ENCODE measurements at places on chromosomes 6 and 20.

DNA sequence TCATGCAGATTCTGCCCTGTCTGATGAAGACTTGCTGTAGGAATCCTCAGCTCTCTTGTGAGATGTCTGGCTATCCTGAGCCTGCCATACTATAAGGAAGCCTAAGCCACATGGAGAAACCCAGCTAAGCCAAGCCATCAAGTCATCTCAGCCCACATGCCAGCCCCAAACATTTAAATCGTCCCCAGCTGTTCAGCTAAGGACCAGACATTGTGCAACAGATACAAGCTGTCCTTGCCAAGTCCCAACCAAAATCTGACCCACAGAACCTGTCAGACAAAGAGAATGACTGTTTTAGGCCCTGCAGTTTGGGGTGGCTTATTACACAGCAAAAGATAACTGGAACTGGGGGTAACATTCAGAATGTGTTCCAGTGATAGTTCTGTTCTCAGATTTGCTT lies 36.8 kb upstream of the FOXC1 start:
- DNase-seq, result no peak

DNA sequence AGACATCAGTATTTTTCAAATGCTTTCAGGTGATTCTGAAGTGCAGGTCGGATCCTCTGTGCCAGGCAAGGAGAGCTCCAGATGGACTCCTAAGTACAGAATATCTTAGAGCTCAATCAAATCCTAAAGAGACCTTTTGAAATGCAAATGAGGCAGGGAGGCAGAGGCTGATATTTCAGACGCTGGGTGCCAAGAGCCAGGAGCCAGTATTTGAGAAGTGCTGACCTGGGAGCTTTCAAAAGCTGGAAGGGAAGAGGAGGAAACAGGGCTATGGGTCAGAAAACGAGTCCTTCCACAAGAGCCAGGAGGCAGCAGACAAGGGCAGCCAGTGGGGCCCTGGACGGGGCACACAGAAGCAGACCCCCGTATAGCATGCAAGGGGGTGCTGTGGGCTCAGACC lies 46.1 kb upstream of the DSN1 start:
- DNase-seq, result no peak

GRCh38 chr20:10509376-10509775 lies 74.3 kb downstream of the SLX4IP start:
- DNase-seq, result no peak

- DNase-seq, result no peak
These were observed 162.9 kb upstream of the SASH1 start for GRCh38 chr6:148179786-148180185.

GRCh38 chr20:56411759-56412472 lies at the start of gene CASS4:
Gene CASS4, plus strand, starts transcription at chr20:56412260. Its CDS starts 199 bp downstream, at chr20:56412459.
- no peak for DNase-seq

GRCh38 chr6:163994566-163994965 lies 580.0 kb downstream of the QKI start:
- no peak for DNase-seq

DNA sequence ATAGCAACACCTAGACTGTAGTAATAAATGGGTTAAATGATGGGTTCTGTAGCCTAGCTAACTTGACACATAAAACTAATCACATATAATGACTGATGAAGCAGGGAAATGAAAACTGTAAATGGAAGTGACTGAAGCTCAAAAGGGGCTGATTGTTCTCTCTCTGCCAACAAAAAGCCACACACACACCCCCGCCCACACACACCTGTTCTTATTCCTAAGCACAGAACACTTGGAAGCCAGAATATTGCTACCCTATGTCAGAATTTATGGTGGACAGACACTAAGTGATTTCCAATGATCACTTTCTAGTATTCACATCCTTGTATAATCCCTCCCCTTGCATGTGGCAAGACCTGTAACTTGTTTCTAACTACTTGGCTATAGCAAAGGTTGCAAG lies 603.5 kb downstream of the UTRN start:
- no peak for DNase-seq

DNA sequence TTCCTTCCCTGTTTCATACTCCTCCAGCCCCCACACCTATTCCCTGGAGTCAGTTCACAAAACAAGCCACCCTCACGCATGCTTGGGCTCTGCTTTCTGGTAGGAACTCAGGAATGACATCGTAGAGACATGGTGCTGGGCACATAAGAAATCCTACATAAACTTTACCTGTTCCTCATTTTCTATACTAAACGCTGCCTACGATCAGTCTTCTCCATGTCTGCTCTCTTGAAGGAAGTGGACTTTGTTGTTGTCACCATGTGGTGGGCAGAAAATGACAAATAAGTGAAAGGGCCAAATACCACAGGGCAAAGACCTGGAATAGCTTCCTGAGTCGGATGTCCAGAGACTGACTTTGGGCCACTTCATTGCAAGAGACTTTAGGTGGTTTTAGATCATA lies 10.1 kb downstream of the MYLK4 start:
- DNase-seq, result no peak

DNA sequence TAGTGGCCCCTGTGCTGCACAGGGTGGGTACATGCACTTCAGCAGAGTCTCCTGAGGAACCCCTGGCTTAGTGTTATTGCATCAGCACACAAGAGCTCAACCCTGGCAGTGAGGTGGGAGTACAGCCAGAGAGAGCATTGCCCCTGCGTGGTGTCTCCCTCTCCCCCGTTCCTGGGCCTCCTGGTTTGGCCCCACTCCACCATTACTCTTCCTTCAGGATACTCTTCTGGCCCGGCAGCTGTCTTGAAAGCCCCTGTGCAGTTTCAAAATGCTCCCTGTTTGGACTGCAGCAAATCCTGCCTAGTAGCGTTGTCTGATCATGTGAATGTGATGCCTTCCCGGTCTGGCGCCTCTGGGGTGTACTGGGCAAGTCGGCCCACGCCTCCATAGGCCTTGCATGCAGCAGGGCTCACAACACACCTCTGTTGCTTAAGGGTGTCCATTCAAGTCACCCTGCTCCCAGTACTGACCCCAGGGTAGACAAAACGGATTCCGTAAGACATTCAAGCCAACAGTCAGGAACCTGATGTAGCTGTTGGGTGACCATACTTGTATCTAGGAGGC lies 32.1 kb downstream of the TXNDC5 start:
- no peak for DNase-seq

GRCh38 chr6:125974214-125974866 lies 12.0 kb upstream of the TRMT11 start:
- DNase-seq, result no peak

DNA sequence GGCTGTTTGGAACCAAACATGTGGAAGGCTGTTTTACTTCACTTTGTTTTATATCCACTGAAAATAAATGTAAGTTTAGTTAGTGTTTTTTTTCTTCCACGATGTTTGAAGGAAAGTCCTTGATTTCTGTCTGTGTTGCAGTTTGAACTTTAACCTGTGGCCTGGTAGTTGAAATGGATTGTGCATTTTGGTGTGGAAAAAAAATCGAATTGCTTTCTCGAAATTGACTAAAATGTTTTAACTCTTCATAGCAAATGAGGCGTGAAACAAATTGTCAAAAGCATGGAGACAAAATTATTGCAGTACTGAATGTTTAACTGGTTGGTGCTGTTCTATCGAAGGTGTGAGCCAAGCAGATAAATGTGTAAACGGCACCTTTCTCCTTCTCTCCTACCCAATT lies 24.5 kb downstream of the ARID1B start:
- no peak for DNase-seq

DNA sequence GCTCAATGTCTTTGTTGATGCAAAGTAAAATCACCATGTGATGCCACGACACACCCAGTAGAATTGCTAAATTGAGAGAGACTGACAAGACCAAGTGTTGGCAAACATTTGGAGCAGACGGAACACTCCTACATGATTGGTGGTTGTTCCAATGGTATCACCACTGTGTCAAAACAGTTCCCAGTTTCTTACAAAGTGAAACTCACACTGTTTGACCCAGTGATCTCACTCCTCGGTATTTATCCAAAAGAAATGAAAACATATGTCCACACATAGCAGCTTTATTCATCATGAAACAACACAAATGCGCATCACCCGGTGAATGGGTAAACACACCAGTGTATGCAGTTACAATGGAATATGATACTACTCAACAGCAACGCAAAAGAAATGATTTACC lies 74.0 kb upstream of the SULF2 start:
- DNase-seq, result no peak

DNA sequence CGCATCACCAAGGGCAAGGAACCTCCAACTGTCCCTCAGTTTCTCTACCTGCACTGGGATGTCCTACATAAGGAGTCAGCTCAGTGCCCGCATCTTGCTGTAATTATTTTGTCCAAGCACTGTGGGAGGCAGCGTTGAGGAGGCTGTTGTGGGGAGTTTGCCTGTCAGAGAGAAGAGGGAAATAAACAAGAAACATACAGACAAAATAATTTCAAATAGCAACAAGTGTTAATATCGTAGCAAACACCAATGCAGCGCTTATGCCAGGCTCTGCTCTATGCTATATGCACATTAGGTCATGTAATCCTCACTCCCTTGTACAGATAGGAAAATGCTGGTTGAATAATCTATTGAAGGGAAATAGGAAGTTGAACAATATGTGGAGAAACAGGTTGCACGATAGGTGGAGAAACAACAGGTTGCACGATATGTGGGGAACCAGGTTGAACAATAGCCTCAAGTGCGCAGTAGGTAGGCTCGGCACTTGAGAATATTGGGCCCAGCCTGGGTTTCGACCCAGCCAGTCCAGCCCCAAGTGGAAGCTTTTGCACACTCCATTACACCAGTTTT lies 91.2 kb upstream of the SIRPA start:
- DNase-seq, result no peak

DNA sequence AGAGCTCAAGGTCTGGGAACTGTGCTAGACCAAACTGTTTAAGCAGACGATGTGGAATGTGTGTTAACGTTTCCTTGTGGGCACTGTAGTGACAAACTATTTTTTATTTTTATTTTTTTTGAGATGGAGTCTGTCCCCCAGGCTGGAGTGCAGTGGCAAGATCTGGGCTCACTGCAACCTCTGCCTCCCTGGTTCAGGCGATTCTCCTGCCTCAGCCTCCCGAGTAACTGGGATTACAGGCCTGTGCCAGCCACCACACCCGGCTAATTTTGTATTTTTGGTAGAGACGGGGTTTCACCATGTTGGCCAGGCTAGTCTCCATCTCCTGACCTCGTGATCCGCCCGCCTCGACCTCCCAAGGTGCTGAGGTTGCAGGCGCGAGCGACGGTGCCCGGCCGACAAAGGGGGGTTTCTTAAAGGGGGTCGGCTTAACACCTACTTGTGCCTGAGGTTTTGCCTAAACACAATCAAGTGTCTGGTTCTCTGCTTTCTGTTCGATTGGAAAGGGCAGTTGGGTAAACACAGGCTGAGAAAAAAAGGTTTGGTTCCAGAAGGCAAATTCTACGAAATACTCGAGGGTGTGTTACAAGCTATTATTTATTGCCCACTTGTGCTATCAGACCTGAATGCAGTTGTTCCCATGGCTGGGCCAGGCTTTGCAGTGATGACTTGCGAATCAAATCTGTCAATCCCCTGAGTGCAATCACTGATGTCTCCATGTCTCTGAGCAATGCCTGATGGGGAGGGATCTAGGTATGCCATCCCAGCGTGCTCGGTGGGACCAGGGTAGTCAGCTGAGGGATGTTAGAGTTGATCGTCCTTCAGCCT lies 1.3 kb downstream of the NOP56 start:
- DNase-seq, result no peak

GRCh38 chr6:146905181-146905704 lies 299.0 kb upstream of the STXBP5 start:
- DNase-seq, result no peak

GRCh38 chr6:1001655-1002349 lies 308.9 kb upstream of the EXOC2 start:
- DNase-seq, result no peak

DNA sequence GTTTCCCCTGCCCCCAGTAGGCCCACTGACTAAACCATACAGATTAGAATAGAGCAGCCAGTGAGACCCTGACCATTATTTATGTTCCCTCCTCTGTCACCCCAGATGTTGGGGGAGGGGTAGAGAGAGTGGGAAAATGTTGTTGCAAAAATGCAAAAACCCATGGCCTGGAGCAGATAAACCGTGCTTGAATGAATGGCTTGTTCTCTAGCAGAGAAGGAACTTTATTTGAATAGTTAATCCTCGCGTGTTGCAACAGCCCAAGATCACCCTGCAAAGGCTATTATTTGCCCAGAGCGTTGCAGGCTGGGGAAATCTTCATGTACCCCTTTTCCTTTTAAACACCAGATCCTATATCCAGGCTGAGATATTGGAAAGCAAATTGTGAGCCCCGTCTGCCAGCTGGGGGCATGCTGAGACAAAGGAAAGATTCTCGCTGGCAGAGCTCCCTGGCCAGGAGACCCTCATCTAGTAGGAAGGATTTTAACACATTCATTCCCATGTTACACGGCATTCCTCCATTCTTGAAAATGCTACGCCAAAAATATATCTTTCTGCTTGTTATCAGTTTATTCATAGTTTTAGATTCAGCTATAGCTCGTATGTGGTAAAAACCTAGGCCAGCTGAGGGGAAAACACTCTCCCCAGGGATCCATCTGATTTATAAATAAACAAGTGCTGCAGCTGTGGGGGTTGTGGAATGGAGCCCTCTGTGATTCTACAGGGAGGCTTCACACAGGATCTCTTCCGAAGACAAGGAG lies 53.0 kb downstream of the LINC00237 start:
- no peak for DNase-seq

GRCh38 chr6:166267526-166267925 lies 40.7 kb downstream of the PRR18 start:
- DNase-seq, result no peak

DNA sequence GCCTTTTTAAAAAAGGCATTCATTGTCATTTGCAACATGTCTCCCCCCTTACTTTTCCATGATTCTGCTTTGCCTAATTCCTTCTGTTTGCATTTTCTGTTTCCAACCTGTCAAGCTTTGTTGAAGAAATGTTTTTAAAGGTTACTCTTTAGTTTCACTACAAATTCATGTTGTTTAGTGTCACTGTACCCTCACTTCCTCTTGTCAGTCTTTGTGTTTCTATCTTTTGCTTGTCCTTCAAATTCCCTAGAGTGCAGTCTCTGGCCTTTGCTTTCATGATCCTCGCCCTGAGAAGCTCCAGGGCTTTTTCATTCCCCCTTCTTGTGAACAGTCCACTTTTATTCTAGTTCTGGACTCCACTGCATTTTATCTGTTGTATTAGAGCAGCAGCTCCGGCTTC lies 90.6 kb downstream of the MAP3K4 start:
- DNase-seq, result no peak

DNA sequence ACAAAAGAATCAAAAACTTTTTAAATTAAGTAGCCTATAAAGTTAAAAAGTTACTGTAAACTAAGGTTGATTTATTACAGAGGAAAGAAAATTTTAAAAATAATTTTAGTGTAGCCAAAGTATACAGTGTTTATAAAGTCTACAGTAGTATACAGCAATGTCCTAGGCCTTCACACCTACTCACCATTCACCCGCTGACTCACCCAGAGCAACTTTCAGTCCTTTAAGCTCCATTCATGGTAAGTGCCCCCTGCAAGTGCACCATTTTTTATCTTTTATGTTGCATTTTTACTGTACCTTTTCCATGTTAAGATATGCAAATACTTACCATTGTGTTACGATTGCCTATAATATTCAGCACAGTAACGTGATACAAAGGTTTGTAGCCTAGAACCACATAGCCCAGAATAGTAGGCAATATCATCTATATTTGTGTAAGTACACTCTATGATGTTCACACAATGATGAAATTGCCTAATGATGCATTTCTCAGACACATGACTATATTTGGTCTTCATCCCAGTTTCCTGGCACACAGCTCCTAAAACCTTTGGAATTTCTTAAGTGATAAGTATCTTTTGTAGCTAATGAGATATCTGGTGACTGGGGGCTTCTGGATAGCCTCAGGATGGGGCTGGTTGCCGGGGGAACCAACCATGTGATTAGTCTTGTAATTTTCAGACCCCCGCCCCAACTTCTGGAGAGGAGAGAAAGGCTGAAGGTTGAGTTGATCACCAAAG lies 111.0 kb downstream of the MRPL14 start:
- DNase-seq, result no peak

Data from stimulated activated CD4-positive, alpha-beta T cell treated with anti-CD3 and anti-CD28 coated beads, Interleukin-12 subunit alpha, Interleukin-12 subunit beta, amount 100 ng/mL, for 24 hours (primary cell).